ENCODE measurements at places on chromosomes 2 and 18.

GRCh38 chr2:103174711-103175110, 412.9 kb downstream of the TMEM182 start:
- DNase-seq: no peak

DNA sequence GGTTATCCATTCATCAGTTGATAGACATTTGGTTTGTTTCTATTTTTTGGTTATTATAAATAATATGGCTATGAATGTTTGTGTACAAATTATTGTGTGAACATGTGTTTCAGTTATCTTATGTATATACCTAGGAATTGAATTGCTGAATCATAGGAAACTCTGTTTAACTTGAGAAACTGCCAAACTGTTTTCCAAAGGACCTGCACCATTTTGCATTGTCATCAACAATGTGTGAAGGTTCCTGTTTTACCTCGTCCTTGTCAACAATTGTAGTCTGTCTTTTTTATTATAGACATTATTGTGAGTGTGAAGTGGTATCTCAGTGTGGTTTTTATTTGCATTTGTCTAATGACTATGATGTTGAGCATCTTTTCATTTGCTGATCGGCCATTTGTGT, 17.1 kb downstream of the PDK1 start:
- DNase-seq: no peak

GRCh38 chr2:172931256-172931894, 144.3 kb upstream of the MAP3K20 start:
- no peak for DNase-seq

GRCh38 chr2:290090-290722, 2.3 kb upstream of the ALKAL2 start:
- peak; percentile 87 for DNase-seq

DNA sequence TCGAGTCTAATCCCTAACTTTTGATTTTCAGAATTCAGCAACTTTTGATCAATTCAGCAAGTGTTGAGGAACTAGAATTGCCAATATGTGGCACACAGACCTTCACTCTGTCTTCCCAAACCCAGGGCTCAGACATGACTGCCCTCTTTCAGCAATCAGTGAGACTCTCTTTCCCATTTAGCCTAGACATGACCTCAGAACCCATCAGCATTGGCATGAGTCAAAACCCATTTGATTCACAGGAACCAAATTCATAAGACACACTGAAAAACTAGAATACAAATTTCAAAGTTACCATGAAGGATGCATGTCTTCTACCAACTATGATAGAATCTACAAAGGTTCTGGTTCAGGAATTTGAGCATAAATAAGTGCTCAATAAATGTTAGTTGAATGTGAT, 113.6 kb upstream of the MAP3K20 start:
- DNase-seq: no peak

GRCh38 chr2:164625378-164625971, 4.2 kb upstream of the GRB14 start:
- DNase-seq: no peak

- DNase-seq: no peak
These were observed 85.9 kb downstream of the SKA1 start for GRCh38 chr18:50460716-50461115.

GRCh38 chr2:20616341-20616871, 34.5 kb downstream of the HS1BP3 start:
- no peak for DNase-seq

GRCh38 chr18:50647237-50647636, 87.3 kb downstream of the MAPK4 start:
- DNase-seq: no peak

- DNase-seq: no peak
These were observed 921.4 kb downstream of the TRIB2 start for GRCh38 chr2:13638181-13638580.

DNA sequence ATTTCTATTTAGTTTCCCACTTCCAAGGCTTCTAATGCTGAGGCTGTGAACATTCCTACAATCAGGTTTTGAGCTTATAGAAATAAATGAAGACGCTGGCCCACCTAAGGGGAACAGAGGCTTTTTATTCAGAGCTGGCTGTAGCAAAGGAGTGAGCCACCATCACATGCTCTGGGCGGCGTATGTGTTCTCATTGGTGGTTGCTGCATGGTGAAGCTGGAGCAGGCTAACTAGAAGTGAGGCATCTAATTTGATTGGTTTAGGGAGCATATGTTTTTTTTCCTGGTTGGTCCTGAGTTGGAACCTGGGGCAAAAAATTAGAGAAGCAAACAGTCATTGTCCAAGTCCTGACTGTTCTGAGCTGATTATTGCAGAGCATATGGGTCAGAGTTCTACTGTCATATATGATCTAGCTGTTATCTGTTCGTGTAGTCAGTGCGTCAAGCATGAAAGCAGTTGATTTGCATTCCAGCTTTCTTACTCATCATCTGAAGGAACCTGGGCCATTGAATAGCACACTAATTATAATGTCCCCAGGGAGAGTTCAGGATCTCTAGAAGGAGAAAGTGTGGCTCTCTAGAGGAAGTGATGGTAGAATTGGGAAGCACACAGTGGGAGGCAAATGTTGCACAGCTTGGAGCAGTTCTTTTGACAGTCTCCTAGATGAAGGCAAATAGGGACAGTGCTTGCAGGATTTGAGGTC, 279.6 kb downstream of the PARD3B start:
- DNase-seq: no peak

- DNase-seq: no peak
These were observed 156.6 kb downstream of the DYSF start for GRCh38 chr2:71609958-71610357.

- DNase-seq: no peak
These were observed 376.6 kb downstream of the PTH2R start for GRCh38 chr2:208783184-208783583.

DNA sequence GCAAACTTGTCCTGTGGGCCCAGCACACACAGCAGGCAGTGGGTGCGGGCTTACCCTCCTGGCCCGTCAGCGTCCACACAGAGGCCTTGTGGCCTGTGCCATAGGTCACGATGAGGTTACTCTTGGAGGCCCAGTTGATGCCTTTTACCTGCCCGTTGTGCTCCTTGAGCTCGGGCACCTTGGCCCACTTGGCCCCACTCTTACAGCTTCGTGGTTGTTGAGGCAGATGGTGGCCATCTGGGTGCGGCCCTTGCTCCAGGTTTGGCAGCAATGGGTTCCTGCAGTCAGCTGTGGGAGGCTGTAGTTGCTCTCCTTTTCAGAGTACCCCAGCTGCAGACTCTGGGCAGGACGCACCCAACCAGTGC, 45.5 kb upstream of the PTH2R start:
- no peak for DNase-seq

GRCh38 chr18:46536215-46536874, 120.7 kb downstream of the LOXHD1 start:
- DNase-seq: no peak

- DNase-seq: peak; percentile 19
These were observed 112.2 kb downstream of the OSBPL6 start for GRCh38 chr2:178306352-178307073.

DNA sequence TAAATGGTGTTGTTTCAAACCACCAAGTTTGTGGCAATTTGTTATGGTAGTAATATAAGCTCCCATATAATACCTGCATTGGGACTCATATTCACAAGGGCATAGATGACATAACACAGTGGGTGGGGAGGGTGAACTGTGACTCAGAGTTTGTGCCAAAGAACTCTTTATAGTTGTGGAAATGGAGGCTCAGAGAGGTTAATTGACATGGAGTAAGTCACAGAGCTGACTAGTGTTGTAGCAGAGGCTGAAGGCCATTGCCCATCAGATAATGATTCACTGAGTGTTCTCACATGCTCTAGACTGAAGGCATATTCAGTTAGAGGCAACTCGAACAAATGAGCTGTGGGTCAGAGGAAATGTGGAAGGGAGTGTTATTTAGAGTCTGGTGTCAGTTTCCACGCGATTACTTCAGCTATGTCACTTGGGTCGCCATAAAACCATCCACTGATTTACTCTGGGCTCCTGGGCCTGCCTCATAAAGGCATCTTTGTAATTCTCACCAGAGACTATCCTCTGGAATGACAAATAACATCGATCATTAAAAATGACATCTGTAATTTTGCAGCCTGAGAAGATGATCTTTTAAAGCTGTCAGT, 264.7 kb downstream of the CCDC85A start:
- DNase-seq: no peak

DNA sequence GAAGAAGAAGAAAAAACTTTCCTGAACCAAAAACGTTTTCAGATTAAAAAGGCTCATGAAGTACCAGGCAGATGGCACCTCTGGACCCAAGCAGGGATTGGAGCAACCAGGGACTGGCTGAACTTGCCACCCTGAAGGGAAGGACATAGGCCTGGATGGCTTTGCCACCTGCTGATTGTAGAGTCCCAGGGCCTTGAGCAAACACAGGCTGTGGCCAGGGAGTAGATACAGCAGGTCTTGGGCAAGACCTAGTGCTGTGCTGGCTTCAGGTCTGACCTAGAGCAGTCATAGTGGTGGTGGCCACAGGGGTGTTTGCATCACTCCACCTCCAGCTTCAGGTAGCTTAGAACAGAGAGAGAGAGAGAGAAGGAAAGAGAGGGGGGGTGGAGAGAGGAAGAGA, 231.5 kb upstream of the FBXO11 start:
- no peak for DNase-seq

- DNase-seq: no peak
These were observed 853 bp downstream of the GNAL start for GRCh38 chr18:11689669-11690565.
